Suppressor macrophage treated with lipopolysaccharide for 4 hours (primary cell): ENCODE measurements at places on chromosomes 3 and 15.

GRCh38 chr3:158352551-158352950 lies 218.4 kb upstream of the MLF1 start:
- DNase-seq = peak; percentile 76

GRCh38 chr15:82314769-82315518 lies 34.3 kb downstream of the GOLGA6L10 start:
- no peak for DNase-seq

DNA sequence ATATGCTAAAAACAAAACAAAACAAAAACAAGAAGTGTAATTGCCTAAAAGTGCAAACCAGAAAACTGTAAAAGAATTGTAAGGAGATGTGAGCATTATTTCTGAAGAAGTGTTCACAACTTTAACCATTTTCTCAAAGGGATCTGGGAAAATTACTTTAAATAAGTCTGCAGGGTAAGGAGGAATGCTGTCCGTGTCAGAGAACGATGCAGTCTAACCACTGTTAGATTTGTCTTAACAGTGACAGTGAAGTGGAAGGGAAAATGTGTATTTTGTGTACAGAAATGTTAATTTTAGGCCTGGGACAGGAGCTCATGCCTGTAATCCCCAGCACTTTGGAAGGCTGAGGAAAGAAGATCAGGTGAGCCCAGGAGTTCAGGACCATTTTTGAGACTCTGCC lies 95.7 kb downstream of the DLG1 start:
- DNase-seq = no peak

GRCh38 chr3:176088962-176089383 lies 1108.3 kb downstream of the TBL1XR1 start:
- no peak for DNase-seq

- no peak for DNase-seq
These were observed 227.8 kb upstream of the MRPL3 start for GRCh38 chr3:131730581-131730980.

- DNase-seq = no peak
These were observed 11.9 kb downstream of the CFAP100 start for GRCh38 chr3:126406389-126407296.

GRCh38 chr3:128557531-128558280 lies 64.7 kb upstream of the GATA2 start:
- DNase-seq = no peak

GRCh38 chr3:13541691-13542090 lies 7.2 kb upstream of the FBLN2 start:
- DNase-seq = no peak

DNA sequence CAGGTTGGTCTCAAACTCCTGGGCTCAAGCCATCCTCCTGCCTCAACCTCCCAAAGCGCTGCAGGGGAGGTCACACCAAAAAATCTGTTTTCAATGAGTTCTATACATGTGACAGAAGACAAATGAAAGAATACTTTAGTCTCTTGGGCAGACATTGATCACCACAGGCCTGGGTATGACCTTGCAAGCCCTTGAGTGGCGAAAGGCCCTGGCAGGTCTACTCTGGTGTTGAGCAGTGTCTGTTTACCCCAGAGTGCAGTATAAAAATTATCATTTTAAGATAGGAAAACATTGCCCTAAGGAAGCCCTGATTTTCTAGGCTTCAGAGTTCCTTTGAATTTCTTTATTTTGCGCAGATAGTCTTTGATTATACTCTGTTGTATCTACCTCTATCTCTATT lies 61.6 kb upstream of the GBE1 start:
- no peak for DNase-seq

DNA sequence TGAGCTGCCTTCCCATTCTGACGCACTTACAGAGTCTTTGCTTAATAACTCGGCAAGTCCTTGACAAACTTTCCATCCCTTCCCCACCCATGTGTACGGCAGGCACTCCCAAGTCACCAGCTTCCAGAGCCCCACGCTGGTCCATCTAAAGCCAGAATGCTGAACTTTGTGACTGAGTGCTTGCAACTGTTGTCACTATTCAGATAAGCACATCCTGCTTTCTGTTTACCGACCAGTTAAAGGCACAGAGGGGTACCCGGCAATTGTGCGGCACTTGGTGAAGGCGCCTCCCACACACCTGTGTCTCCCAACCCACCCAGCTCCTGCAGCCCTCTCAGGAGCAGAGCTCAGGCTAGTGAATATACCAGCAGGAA lies 430.6 kb downstream of the FOXP1 start:
- no peak for DNase-seq

- no peak for DNase-seq
These were observed 334.6 kb upstream of the GRM7 start for GRCh38 chr3:6526321-6526720.

GRCh38 chr15:83694536-83694935 lies 40.6 kb downstream of the ADAMTSL3 start:
- no peak for DNase-seq

GRCh38 chr15:27258287-27258686 lies 287.3 kb downstream of the GABRG3 start:
- DNase-seq = no peak

GRCh38 chr3:73536952-73537351 lies 87.8 kb downstream of the PDZRN3 start:
- DNase-seq = no peak

GRCh38 chr15:64749999-64750657 lies 25.3 kb downstream of the RBPMS2 start:
- no peak for DNase-seq
